Activated T-cell treated with anti-CD3 and anti-CD28 coated beads, Interleukin-2, amount 50 U/mL, for 72 hours (primary cell): ENCODE measurements at places on chromosomes 7 and 10. TPM values are rescaled to one million over a fixed set of nuclear protein-coding genes. Genes with fewer than 3 reads are reported as not detected.

- DNase-seq: peak; percentile 36
Measured at GRCh38 chr10:58282615-58283014, 13.7 kb downstream of the CISD1 start.

The CRHR2 gene
- total RNA-seq: not detected

GRCh38 chr10:6464862-6465430 is 115.1 kb downstream of the PRKCQ start:
- no peak for DNase-seq

- DNase-seq: no peak
Measured at GRCh38 chr7:977326-978048, 2.1 kb upstream of the COX19 start.

The PON3 gene
- total RNA-seq: 0.31 TPM

The PPP1R17 gene
- not detected for total RNA-seq

The KEL gene
- 1.8 TPM for total RNA-seq

GRCh38 chr7:151721694-151722093 is 155.2 kb downstream of the PRKAG2 start:
- DNase-seq: no peak

The ATOH7 gene
- total RNA-seq: not detected

The SYT15 gene
- total RNA-seq: not detected

The ADCY1 gene
- total RNA-seq: 52.3 TPM

DNA sequence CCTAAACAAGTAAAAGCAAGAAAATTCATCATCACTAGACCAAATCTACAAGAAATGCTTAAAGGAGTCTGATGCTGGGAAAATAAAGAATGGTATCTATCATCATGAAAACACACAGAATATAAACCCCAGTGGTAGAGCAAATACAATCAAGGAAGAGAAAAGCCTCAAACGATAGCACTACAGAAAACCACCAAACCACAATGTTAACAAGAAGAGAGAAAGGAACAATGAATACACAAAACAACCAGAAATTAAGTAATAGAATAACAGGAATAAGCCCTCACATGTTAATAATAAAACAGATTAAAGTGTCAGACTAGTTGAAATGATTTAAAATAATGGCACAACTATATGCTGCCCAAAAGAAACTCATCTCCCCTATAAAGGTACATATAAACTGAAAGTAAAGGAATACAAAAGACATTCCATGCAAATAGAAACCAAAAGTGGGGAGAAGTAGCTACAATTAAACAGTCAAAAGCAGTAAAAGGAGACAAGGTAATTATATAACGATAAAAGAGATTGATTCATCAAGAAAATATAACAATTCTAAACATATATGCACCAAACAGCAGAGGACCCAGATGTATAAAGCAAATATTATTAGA is 77.3 kb downstream of the JMJD1C start:
- DNase-seq: no peak
